Activated T-helper 1 cell treated with anti-CD3 and anti-CD28 coated beads, Interleukin-2, amount 50 U/mL, for 16 hours (primary cell): ENCODE measurements at places on chromosomes 13 and 19.

GRCh38 chr13:47277774-47278173 lies 380.9 kb upstream of the HTR2A start:
- DNase-seq: no peak

- DNase-seq: no peak
These were observed 46.8 kb downstream of the EFNB2 start for GRCh38 chr13:106488686-106489085.

GRCh38 chr13:20997301-20998161 lies 63.9 kb downstream of the LATS2 start:
- no peak for DNase-seq

GRCh38 chr13:31072041-31072440 lies 89.7 kb downstream of the HSPH1 start:
- DNase-seq: no peak

GRCh38 chr13:68257111-68257842 lies 1027.1 kb upstream of the PCDH9 start:
- DNase-seq: no peak

GRCh38 chr19:16111160-16111908 lies at the start of gene RAB8A:
Gene RAB8A (plus strand): TSS chr19:16111889. CDS start chr19:16111902, 13 bp downstream.
- peak; percentile 97 for DNase-seq

- DNase-seq: no peak
These were observed 19.5 kb downstream of the PRKD2 start for GRCh38 chr19:46697204-46697960.

DNA sequence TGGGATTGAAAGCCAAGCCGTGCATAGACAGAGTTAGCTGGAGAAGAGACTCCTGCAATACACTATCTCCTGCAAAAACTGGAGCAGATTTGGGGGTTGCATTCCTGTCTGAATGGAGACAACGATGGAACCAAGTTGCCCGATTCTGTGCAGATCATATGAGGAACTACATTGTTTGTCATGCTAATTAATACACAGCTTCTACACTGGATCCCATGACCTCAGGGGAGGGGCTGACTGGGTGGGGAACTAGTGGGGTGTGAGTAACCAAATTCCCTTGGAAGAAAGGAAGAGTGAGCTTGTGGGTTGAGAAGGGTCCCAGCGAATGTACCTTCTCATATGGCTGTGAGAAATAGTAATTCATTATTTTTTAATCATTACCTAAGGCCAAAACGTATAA lies 214.0 kb downstream of the LHFPL6 start:
- no peak for DNase-seq

DNA sequence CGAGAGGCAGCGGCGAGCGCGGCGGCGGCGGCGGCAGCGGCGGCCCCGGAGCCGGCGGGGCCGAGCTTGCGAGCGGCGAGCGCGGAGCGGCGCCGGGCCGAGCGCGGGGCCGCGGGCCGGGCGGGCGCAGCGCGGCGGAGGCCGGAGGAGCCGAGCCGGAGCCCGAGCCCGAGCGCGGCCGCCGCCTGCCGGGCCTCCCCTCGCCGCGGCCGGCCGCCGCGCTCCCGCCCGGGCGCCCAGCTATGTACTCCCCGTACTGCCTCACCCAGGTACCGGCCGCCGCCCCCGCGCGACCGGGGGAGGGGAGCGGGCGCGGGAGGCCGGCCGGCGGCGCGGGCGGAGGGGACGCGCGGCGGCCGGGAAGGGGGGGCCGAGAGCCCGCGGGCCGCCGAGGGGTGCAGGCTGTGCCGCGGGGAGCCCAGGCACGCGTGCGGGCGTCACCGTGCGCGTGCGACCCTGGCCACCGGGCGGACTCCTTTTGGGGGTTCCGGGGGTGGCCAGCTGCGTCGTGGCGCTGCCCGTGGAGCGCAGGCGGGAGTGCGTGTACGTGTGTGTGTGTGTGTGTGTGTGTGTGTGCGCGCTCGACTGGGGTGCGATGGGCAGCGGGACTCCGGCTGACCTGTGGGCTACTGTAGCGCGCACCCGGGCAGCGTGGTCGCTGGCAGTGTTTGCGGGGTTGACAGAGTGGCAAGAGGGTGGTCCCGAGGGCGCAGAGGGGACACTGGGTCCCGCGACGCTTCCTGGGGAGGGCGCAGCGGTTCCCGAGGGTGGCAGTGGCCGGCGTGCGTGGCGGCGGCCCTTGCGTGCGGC lies 526 bp downstream of the NFIX start:
- no peak for DNase-seq

DNA sequence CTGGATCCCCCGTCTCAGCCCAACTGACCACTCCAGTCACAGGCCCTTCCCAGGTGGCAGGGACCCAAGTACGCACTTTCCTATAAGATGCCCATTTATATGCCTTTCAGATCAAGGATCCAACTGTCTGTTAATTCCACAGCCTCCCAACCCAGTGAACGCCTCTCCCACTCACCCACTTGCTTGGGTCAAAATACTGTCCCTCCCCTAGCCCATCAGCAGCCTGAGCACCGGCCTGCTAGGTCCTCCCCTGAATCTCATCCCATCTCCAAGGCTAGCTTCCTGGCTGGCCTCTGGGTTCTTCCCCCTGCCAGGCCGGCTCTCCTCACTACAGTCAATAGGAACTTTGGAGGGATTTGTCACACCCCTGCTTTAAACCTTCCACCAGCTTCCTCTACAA lies 1.9 kb downstream of the UBE2S start:
- DNase-seq: no peak

DNA sequence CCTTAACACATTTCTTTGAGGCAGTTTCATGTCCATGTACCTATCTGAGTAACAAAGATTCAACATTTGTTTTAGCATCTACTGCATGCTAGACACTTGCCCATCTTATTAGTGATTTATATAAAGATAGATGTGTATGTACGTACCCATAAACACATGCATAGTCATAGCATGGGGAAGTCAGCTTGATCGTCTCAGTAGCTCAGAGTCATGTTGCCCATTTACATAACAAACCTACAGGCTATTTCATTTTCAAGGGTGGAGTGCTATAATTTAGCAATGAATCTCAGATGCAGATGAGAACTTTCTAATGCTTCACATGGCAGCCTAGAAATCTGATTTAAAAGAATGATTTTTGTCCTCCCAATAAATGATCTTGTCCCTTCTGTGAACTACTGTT lies 23.5 kb downstream of the FLT1 start:
- DNase-seq: no peak

- DNase-seq: peak; percentile 76
These were observed at the start of gene ZNF20 for GRCh38 chr19:12139885-12140544. Gene ZNF20 (minus strand): TSS chr19:12140350. CDS start chr19:12140182, 168 bp downstream.

DNA sequence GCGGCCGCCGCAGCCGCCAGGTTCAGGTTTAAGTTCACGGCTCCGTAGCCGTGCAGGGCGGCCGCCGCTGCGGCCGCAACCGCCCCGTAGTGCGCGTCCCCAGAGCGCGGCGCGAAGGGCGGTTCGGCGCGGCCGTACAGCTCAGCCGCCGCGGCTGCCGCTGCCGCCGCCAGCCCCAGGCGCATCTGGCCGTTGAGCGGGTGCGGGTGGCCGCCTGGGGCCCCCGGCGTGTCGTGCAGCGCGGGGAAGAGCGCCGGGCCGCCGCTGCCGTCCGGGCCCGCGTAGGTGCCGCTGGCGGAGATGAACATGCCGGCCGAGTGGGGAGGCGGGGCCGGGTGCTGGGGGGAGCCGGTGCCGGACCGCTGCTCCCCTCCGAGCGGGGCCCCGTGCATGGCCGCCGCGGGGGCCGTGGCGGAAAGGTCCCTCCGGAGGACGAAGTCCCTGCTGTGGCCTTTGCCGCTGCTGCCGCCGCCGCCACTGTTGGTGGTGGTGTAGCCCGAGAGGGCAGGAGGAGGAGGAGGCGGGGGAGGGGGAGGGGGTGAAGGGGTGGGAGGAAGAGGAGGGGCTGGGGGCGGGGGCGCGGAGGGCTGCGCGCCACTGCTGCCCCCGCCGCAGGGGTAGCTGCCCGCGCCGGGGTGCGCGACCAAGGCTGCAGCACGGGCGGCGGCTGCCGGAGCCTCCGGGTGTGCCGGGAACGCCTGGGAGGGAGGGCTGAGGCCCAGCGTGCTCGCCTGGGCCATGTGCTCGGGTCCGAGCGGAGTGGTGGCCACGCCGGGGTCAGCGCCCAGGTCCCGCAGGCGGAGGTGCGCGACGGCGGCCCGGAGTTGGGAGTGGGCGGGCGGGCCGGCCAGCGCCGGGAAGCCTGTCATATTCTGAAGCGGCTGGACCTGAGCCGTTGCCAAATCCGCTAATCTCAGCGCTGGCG lies 654 bp downstream of the ZIC5 start:
- DNase-seq: no peak

GRCh38 chr13:104740641-104741222 lies 1674.5 kb upstream of the SLC10A2 start:
- no peak for DNase-seq

DNA sequence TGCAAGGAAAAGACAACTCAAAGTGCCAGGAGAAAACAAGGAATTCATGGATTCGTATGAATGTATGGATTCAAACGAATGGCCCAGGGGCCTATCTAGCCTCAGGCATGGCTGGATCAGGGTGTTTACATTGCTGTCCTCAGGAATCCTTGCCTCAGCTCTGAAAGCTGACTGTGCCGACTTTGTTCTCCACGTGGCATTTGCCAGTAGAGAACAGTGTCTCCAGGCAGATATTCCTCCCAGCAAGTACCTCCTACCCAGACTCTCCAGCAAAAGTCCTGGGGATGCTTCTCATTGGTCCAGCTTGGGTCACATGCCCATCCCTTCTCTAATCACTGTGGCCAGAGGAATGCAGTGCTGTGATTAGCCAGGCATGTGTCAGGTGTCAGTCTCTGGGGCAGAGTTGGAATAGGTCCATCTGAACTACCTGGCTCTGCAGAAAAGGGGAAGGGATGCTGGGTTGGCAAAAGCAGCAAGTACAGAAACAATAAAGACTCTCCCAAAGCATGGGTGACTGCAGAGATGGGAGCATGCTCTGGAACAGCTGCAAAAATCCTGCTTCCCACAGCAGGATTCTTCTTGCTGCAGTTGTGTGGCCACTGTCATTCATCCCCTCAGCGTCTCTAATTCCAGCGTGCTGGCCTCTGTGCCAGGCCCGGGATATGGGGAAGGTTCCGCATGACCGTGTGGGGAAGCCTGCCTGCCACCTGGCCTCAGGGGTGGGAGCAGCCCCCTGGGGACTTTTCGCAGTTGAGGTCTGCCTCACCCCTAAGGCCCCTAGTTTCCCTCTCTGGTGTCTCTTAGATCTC lies 30.0 kb downstream of the CCNE1 start:
- no peak for DNase-seq
